Activated naive CD8-positive, alpha-beta T cell treated with anti-CD3 and anti-CD28 coated beads, Interleukin-2, amount 50 U/mL, for 24 hours (primary cell): ENCODE measurements at places on chromosomes 2 and 18.

DNA sequence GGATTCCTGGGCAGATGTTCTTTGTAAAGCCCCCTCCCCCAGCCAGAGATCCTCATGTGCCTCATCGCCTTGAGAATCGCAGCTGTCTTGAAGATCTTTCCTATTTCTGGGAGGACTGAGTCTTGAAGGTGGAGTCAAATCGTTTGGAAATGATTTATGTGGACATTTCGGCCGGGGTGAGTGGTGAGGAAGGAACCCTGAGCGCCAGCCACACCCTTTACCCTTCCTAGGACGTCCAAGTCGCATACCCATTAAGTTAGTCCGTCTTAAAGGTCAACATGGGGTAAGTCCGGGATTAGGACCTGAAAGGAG is 84.9 kb upstream of the ZCCHC2 start:
- DNase-seq, result no peak

DNA sequence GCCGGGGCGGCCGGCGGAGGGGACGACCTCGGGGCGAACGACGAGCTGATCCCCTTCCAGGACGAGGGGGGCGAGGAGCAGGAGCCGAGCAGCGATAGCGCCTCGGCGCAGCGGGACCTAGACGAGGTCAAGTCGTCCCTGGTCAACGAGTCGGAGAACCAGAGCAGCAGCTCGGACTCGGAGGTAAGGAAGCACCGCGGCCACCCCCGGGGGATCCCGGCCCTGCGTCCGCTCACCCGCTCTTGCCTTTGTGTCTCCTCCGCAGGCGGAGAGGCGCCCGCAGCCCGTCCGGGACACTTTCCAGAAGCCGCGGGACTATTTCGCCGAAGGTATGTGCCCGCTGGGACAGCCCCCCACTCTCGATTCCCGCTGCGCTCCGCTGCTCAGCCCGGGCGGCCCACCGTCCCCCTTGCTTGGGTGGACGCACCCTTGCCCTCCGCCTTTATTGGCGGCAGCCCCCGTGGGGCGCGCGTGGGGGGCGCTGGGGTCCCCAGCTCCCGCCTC is 611 bp downstream of the TCF7L1 start:
- peak; percentile 20 for DNase-seq

DNA sequence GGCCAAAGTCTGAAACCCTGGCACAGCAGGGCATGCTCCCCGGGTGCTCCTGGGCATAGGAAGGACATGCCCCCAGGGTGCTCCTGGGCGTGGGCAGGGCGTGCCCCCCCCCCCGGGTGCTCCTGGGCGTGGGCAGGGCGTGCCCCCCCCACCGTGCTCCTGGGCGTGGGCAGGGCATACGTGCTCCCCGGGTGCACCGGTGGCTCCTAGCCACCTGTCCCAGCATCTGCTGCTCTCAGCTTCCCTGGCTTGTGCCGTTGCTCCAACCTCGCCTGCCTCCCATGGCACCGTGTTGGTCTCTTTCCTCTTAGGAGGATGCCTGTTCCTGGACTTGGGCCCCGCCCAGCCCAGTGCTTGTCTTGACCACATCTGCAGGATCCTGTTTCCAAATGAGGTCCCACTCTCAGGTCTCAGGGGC is 95.6 kb upstream of the CTDP1 start:
- DNase-seq, result no peak

DNA sequence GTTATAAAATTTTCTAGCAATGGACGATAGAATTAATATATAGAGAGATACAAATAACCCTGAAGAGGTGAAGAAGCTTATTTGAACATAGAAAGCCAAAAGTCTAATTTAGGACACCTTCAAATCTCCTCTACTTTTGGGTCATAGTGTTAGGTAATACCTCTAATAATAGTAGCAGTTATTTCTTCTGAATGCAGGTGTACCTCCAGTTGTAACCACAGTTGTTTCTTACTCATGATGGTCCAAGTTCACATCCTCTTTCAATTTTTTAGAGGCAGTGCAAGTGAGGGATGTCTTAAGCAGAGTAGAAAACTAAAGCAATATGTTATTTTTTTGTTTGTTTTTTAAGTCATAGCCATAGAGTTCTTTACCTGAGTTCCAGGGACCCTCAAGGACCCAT is 429.5 kb downstream of the CCDC85A start:
- no peak for DNase-seq

DNA sequence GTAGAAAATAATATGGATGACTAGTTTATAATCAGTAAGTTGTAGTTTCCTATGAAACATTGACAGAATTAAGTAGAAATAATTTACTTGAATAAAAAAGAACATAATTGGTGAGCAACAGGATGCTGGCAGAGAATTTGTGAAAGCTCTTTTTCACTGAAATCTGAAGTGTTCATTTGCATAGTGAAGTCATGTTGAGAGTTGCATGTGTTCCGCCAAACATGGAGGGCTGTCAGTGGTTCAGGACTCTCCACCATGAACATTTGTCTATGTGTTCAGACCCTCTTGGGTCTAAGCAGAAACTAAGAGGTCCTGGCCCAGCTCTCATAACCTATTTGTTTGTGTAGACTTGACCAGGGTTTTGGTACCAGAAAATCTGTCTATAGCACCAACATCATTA is 182.5 kb upstream of the LINC00305 start:
- DNase-seq, result no peak

GRCh38 chr2:108942888-108943287 is 46.1 kb downstream of the EDAR start:
- no peak for DNase-seq
